ENCODE measurements at places on chromosomes 5 and 9.

- no peak for DNase-seq
Observed at GRCh38 chr5:143229896-143230675, 173.4 kb downstream of the NR3C1 start.

DNA sequence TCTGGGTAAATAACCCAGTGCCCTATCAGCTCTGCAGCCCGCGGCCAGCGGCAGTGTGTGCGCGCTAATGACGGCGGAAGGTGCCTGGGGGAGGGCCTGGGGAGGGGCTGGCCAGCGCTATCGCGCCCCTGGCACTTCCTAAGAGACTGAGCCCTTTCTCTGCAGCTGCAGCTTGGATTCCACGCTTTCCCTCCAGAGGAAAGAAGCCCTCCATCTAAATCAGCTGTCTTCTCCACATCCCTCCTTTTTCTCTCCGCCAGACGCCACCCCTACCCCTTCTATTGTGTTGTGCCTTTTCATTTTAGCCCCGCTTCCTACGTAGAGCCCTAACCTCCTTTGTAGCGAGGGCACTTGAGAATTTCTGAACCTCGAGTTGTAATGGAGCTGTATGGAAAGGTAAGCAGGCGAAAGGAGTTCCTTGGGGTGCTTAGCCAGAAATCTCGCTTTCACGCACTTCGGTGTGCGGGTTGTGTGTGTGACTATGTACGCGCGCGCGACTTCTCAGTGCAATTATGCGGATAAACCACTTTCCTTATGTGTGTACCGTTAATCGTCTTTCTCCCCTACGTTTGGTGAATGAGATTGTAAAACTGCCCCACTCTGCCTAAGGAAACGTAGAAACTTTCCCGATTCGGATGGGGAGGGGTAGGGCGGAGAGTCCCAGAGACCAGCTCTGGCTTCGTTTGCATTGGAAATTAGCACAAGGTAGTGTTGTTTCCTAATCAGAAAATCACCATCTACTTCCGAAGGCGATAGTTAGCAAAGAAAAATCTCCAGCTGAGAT is 664 bp upstream of the RAB3C start:
- no peak for DNase-seq

DNA sequence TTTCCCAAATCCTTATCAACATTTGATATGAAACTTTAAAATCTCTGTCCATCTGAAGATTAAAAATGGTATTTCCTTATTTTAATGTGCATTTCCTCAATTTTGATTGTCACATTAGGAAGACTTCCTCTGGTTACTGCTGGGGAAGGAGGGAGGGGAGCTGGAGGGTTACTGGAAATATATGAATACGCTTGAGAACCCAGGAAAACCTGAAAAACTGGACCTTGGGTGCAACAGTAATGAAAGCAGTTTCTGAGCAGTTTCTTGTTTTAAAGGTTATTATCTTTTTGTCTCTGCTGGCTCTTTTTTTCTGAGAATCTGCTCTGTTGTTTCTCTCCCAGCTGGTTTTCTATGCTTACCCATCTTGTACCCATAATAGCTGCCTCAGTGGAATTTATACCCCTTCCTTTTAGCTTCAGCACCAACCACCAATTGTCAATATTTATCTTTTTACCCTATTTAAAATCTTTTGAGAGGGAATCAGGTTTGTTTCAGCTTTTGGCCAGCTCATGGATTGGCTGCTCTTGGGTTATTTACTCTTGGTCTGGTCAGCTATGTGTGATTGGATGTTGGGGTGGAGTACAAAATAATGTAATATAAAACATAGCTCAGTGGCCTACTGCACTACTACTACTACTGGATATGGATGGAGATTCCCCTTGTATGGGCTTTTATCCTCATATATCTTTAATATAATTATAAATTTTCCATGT is 67.4 kb downstream of the UNC13B start:
- no peak for DNase-seq

GRCh38 chr9:93976973-93977372 is 21.8 kb upstream of the BARX1 start:
- DNase-seq = no peak

DNA sequence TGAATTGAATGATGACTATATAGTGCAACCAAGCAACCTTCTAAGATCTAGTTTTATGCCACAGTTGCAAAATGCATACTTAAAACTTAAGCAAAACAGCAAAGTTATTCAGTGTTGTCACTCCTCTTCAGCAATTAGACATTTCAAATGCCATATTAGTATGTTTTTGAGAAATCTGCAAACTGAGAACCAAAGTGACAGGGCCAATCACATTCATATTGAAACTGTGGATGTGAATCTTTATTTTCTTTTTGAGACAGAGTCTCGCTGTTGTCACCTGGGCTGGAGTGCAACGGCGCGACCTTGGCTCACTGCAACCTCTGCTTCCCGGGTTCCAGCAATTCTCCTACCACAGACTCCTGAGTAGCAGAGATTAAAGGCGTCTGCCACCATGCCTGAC is 249.2 kb upstream of the EFNA5 start:
- DNase-seq = no peak

DNA sequence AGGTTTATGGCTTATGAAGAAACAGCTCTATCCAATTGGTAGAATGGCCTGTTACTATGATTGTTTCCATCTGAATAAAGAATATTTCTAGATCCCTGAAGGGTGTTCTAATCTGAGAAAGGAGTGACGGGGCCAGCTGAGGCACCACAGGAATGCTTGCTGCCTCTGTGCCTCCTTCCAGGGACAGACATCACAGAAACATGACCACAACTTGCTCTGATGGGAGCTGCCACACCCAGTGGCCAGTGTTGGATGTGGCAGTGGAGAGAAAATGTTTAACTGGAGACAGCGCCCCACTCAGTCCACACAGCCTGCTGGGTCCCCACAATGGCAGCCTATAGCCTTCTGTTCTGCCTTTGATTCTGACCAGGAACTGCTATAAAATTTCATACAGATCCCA is 38.6 kb upstream of the TESK1 start:
- DNase-seq = no peak

- DNase-seq = no peak
Observed at GRCh38 chr9:85984457-85984856, 43.5 kb downstream of the NAA35 start.

- no peak for DNase-seq
Observed at GRCh38 chr5:67149951-67150523, 46.6 kb downstream of the CD180 start.

GRCh38 chr9:108953983-108954574 is 19.9 kb downstream of the ABITRAM start:
- DNase-seq = no peak

GRCh38 chr5:168934169-168934568 is 355.0 kb upstream of the PANK3 start:
- DNase-seq = no peak

All from stimulated activated CD8-positive, alpha-beta memory T cell treated with anti-CD3 and anti-CD28 coated beads, Interleukin-4, amount 100 ng/mL, for 4 hours (primary cell).